ENCODE measurements at places on chromosomes 4 and X. TPM values are rescaled to one million over a fixed set of nuclear protein-coding genes. Genes with fewer than 3 reads are reported as not detected.
A peak's percentile ranks its signal among the peaks of the same experiment; 100 is the strongest.

PPEF2 gene
- not detected for total RNA-seq

GRCh38 chr4:4358093-4358854, 28.6 kb upstream of the NSG1 start:
- peak; percentile 36 for DNase-seq

DNA sequence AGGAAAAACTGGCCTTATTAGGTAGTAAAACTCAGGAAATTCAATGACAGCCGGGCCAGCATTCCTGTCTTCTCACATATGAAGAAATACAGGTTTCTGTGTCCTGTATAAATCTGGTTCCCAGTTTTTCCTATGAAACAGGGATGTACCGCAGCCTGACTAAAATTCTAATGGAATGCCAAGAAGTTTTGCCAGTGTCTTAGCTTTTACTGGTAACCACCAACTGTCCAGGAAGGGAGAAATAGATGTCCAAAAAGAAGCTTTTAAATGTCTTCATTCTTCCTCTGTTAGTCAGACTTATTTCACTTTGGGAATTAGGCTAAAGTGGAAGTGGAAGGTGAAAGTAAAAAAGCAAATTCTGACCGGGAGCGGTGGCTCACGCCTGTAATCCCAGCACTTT, 108.0 kb upstream of the TBL1X start:
- DNase-seq: no peak

DNA sequence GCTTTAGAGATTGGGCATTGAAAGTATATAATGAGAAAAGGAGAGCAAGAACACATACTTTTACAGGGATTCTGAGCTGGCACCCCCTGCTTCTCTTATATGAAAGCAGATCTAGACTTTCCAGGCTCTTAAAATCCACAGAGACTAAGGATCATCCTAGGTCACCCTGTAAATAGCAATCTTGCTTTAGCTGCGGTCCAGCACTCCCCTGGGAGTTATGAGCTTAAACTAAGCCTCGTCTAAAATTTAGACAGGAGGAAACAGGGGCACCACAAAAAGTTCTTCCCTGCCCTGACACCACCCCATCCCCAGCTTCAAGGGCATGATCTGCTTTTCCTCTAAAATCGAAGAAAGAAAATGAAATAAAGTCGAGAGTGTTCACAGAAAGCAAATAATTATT, 143.3 kb upstream of the KCNIP4 start:
- DNase-seq: no peak

DNA sequence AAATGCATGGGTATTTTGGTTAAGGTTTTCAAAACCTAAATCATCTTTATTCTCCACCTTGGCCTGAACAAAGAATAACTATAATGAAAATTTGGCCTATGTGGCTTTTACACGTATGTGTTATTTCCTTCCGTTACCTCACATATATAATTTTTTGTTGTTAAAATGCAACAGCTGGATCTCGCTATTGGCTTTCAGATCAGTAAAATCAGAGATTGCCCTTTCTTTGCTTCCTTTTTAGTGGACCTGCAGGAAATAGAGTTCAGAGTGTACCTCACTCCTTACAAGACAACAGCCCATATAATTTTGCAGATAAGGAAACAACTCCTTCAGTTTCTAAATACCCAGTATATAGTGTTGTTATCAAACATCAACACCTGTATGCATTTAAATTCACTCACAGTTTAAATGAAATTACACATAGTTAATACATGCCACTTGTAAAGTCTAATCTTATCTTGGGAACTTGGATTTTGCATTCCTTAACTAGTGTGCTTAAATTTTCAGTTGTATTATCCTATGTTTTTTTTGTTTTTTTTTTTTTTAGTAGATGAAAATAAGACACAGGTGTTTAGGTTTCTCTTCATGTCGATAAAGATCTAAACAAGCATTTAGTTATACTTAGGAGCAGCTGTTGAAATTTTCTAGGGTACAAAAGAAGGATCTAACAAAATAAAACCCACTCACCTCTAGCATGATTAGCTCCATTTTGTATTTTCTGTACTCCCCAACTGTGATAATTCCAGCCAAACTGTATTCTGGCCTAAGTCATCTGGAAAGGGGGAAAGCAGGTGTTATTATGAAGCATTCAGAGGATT, 96.2 kb upstream of the SPRY1 start:
- no peak for DNase-seq

NEIL3 gene
- total RNA-seq: 0.35 TPM

CT83 gene
- total RNA-seq: not detected

DNA sequence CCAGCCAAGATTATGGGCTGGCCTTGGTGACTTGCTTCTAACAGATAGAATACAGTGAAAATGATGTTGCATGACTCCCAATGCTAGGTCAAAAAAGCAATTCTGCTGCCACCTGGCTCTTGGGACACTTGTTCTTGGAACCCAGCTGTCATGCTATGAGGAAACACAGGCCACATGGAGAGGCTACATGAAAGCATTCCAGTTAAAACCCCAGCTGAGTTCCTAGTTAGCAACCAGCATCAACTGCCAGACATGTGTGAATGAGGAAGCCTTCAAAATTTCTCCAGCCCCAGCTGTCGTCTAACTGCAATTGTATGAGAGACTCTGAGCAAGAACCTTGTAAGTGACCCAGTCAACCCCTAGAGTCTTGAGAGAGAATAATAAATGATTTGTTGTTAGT, 105.2 kb upstream of the FGF16 start:
- peak; percentile 23 for DNase-seq

CSAG2 gene
- not detected for total RNA-seq
